ENCODE measurements at places on chromosomes 1 and 21.

GRCh38 chr1:10228528-10228927 is 18.2 kb downstream of the KIF1B start:
- no peak for DNase-seq

GRCh38 chr1:236890152-236891056 is 95.3 kb downstream of the MTR start:
- DNase-seq = no peak

GRCh38 chr1:108179018-108179417 is 21.1 kb downstream of the SLC25A24 start:
- DNase-seq = no peak

DNA sequence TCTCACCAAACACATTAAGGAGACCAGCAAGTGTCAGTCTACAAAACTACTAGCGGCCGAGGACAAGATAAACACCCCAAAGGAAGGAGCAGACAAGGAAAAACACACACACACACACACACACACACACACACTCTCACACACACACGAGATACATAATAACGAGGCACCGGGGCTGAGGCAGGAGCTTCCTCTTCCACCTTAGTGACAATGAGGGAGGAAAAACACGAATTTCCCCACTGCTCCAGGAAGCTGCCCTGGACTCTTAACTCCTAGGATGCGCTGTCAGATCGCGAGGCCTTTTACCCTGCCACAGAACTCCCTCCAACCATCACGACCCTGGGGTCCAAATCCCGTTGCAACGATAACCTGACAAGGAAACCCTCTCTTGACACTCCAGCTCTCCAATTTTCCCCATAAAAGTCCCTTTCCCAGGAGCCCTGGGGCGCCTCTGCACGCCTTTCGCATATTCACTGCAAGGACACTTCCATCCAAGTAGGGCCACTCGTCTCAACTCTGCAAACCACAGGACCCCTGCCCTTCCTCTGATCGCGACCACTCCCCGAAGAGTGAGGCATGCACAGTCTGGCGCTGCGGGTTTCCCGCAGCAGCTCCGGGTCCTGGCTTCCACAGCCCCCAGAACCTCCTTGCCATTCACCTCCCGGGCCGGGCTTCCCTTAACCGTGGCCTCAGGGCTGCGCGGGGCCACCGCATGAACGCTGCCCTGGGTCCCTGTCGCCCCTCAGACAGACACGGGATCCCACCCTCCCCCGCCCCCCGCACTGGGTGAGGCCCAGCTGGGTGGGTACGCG is 581 bp downstream of the ETV3 start:
- no peak for DNase-seq

DNA sequence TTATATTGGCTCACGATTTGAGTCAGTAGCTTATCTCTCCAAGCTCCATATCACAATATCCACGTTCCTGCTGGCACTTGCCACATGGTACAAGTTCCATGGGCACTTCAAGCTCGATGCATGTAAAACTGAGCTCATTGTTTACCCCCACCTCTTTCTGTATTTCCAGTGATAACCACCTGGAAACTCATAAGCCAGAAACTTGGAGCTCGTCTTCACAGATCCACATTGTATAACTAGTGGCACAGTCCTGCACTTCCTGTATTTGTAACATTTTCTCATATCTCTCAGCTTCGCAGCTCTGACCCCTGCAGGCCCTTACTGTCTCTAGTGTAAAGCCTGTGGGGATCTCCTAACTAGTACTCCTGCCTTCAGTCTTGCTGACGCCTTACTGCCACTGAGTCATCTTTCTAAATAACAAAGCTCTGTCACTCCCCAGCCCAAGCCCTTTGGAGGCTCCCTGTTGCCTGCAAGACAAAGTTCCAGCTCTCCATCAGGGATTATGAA is 6.5 kb upstream of the C2CD4D start:
- DNase-seq = no peak

DNA sequence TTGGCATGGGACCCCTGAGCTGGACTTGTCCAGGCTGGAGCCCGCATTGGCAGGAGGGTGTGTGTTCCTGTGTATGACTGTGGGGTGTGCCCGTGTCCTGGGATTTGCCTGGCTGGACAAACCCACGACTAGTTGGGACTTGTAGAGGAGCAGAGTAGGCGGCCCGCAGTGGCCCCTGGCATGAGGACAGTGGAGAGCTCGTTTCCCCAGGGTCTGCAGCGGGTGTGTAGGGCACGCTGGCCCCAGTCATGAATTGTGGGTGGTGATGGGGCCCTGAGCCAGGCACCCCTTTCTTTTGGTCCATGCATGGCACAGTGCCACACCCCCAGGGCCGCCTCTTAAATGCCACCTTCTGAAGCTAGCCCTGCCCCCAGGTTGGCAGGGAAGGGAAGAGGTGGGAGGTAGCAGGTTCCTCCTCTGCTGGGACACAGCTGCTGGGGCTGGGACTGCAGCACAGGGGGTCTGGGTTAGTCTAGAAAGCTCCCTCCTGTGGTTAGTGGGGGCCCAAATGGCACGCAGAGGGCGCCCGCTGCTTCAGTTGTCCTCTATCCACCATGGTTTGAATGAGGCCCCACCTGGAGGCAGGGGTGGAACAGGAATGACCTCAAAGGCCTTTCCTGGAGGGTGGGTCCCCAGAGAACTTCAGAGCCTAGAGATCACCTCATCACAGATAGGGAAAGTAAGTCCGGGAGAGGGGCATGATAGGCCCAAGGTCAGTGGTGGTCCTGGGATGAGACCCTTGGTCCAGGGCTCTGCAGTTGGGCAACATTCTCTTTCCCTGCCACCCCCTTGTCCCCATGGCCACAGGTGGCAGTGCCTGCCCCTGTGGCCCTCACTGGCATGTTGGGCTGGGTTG is 4.1 kb downstream of the CROCC start:
- no peak for DNase-seq

DNA sequence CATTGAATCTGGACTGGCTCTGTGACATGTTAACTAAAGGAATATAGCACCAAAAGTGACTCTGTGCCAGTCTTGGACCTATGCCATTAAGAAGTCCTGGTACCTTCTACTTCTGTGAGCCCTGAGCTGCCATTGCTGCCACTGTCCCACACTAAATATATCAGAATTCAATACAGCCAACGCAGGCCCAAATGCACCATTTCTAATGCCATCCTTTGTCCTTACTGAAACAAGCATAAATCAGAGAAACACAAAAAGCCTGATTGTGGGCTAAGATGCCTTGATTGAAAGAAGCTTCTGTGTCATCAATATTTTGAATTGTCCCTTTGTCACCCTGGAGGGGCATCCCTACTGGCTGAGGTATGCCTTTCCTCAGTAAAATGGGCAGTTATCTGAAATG is 66.9 kb upstream of the NEK2 start:
- DNase-seq = no peak

- no peak for DNase-seq
Observed at GRCh38 chr1:158607296-158607695, 2.2 kb downstream of the OR10Z1 start.

DNA sequence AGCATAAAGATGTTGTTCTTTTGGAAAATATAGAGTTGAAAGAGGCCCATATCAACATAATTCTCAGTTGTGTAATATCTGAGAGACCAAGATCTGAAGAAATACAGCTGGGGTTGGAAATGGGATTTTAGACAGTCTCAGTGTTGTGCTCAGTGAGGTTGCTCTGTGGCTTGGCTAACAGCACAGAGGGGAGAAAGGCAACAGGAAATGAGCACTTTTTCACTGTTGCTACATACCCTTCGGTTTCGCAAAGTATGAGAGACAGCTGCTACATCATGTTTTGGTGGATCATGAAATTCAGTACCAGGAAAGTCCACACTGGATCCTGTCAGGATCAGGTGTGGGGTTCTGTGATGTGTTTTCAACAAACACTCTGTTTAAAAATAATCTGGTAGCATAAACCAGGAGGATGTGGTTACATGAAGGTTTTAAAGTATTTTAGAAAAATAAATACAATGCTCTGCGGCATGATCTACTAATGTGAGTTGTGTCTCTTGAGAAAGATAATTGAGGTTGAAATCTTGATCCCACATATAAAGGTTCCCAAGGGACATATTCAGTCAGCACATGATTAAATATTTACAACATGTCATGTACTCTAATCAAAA is 7.0 kb upstream of the GPR88 start:
- peak; percentile 43 for DNase-seq

- DNase-seq = no peak
Observed at GRCh38 chr1:230366504-230366915, 59.6 kb downstream of the PGBD5 start.

GRCh38 chr1:156480411-156481192 is 20.0 kb downstream of the MEF2D start:
- DNase-seq = no peak

GRCh38 chr21:39340687-39341086 is 8.2 kb downstream of the HMGN1 start:
- DNase-seq = no peak

GRCh38 chr1:11984121-11984520 is 3.9 kb downstream of the MFN2 start:
- DNase-seq = no peak

GRCh38 chr21:24456358-24456757 is 1150.9 kb downstream of the MRPL39 start:
- DNase-seq = no peak

GRCh38 chr1:200442537-200443156 is 32.8 kb upstream of the ZNF281 start:
- no peak for DNase-seq

DNA sequence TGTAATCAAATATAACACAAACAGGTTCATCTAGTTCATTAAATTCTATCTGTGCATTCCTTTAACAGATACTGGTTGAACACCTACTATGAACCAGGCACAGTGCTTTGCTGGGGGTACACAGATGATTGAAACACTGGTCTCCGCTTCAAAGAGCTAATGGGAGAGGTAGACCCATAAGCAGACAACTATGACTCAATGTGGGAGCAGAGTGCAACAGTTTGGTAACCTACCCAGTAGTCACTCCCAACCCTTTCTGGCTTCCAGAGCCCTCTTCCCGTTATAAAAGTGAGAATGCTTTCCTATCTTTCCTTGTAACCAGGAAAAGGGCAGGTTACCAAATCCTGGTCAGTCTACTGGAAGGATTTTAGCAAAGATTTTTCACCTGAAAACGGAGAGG is 8.0 kb upstream of the ETV3 start:
- no peak for DNase-seq

DNA sequence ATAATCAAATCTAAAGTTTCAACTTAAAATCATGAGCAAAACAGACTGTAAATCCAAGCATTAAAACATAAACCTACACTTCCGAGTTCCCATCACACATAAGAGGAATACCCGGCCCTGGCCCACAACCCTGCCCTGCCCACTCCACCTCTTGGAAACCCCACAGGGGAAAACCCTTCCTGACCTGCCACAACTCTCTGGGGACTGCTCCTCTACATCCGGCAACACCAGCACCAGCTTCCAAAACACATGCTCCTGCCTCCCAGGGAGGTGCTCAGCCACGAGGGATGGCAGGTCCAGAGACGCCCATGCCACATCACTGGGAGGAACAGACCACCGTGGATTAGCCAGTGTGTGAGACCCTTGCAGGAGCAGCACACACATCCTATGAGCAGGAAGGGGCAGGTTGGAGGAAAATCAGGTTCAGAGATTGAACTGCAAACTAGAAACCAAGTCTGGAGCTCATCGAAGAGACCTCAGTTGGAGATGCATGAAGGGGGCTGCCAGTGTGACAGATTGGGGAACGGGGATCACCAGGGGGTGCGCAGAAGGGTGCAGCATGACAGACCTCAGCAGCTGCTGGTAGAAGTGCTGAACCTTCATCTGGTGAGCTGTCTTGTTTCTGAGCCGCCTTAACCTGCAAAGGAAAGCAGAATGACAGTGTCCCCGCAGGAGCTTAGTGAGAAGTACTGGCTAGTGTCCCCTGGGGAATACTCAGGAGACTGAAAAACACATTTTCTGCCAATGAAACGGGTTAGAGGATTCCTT is 25.8 kb upstream of the LSS start:
- no peak for DNase-seq

- DNase-seq = no peak
Observed at GRCh38 chr1:22673486-22674409, 20.7 kb downstream of the C1QB start.

DNA sequence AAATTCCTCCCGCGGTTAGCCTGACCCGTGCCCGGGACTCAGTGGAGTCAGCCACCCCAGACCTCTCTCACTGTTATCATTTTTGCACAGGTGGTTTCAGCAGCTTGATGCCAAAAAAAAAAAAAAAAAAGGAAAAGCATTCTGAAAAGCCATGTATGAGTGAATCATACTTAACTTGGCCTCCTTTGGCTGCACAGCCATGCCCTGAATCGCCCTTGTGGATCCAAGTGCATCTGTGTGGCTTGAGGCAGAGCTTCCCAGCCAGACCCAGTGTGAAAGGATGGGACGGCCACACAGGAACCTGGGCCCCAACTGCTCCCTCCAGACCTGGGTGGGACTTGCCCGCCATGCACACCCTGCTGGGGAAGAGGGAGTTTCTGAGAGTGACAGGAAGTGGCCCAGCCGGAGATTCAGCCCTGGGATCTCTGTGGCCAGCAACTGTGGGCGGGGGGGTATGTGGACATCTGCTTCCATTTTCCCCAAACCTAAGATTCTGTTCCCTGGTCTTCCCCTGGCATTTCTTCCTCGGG is 8.6 kb downstream of the YBEY start:
- no peak for DNase-seq

DNA sequence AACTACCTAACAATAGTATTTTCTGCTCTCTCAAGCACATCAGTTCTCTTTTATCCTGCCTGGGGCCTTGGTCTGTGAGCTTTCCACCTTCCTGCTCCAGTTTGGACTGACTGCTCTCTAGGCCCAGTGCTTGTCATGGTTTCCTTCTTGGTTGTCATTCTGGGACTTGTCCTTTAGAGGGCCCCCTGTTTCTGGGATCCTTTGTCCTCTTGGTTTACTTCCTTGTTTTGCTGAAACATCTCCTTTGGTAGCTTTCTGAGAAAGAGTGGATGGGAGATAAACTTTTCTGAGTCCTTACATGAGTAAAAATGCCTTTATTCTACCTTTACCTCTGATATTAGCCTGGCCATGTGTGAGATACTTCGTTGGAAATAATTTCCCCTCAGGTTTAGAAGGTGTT is 4.7 kb downstream of the SLC1A7 start:
- no peak for DNase-seq

GRCh38 chr1:157097692-157098091 is 1.9 kb downstream of the ETV3L start:
- no peak for DNase-seq

Measured in GM12864 (cell line).